Occipital lobe (tissue), 3 donors: ENCODE measurements at places on chromosomes 11 and 22. TPM values are rescaled to one million over a fixed set of nuclear protein-coding genes. Genes with fewer than 3 reads are reported as not detected.
A peak's percentile ranks its signal among the peaks of the same experiment; 100 is the strongest.

DNA sequence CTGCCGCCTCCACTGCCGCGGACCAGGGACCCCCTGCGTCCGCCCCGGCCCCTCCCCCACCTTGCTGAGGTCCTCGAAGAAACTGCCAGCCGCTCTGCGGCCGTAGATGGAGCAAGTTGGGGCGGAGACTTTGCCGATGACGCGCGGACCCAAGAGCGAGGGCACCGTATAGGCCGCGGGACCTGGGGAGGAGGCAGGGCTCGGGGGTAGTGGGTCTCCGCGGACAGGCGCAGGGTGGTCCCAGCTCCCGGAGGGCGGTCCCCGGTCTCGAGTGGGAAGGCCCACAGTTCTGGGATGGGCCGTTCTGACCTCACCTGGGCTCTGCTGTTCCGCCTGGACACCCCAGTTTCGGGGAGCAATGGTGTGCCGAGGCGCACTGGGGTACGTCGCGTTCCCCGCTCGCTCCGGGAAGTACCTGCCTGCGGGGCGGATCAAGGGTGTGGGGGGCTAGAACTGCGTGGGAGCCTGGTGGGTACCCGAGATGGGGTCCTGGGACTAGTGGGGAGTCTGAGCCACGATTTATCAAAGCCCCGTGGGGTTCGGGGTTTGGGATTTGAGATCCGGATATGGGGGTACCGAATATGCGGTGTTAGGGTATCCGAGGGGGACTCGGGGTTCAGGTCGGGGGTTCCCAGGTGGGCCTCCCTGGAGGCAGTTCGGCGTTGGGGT lies 1.2 kb upstream of the TYMP start:
- no peak for DNase-seq

MYO18B gene
- 0.31 TPM for total RNA-seq

GRCh38 chr22:40294696-40295095 lies 51.6 kb upstream of the ADSL start:
- DNase-seq, result no peak

DNA sequence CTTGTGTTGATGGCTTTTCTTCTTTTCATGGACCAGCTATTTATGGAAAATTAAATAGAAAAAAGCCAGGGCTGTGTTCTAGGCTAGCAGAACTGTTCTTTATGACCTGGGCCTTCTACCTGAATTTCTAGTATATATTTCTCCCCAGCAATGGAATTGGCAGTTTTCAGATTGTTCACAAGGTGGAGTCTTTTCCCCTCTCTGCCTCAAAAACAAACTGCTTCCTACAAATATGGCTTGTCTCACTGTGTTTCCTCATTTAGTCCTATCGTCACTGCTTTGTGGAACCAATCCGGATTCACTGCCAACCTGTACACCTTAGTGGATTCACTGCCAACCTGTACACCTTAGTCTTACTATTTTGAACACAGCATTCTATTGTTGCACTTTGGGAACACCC lies 5.0 kb upstream of the APOL5 start:
- no peak for DNase-seq

GRCh38 chr11:27902981-27903624 lies 202.8 kb upstream of the BDNF start:
- no peak for DNase-seq

DNA sequence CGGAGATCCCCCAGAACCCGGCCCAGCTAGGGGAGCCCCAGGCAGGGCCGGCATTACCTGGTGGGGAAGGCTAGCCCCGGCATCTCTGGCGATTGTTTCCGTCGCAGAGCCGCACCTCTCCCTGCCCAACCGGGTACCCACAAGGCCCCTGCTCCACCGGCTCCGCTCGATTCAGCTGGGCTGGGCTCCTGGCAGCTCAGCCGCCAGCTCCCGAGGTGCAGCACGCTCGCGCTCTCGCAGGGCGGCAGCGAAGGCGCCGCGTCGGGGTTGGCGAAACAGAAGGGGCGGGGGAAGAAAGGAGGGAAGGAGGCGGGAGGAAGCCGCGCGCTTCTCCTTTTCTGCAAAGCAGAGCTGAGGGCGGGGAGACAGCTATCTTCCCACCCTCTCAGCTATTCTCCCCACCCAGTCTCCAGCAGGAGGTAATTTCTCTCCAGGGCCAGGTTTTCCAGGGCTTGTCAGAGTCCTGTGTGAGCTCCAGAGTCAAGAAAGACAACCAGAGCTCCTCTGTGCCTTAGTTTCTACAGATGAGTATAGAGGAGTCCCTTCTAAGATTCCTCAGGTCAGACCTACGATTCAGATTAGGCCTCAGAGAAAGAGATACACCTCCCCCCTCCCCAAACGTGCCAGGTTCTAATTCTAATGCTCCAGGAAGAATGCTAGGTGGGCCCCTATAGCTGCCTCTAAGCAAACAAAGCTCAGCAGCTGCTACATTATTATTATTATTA lies 62.0 kb downstream of the PAK1 start:
- DNase-seq, result peak; percentile 87

GRCh38 chr22:32005453-32005852 lies 37.6 kb upstream of the SLC5A1 start:
- no peak for DNase-seq

ZP1 gene
- not detected for total RNA-seq

GRCh38 chr22:44131412-44131811 lies 49.3 kb upstream of the PARVG start:
- no peak for DNase-seq

GRCh38 chr22:32414191-32414590 lies 2.1 kb upstream of the RTCB start:
- no peak for DNase-seq

IGLL5 gene
- not detected for total RNA-seq

GRCh38 chr11:12354750-12355545 lies 22.4 kb upstream of the PARVA start:
- no peak for DNase-seq

TAGLN gene
- total RNA-seq, result 12.9 TPM

GRCh38 chr11:60699284-60699691 lies at the start of gene MS4A8:
TSS of gene MS4A8 (plus strand) at chr11:60699612. CDS start at chr11:60700861, 1,249 bp downstream.
- no peak for DNase-seq

GRCh38 chr11:100687054-100687629 lies at the start of gene ARHGAP42:
TSS of gene ARHGAP42 (plus strand) at chr11:100687288. CDS start at chr11:100687679, 391 bp downstream.
- peak; percentile 14 for DNase-seq

DNA sequence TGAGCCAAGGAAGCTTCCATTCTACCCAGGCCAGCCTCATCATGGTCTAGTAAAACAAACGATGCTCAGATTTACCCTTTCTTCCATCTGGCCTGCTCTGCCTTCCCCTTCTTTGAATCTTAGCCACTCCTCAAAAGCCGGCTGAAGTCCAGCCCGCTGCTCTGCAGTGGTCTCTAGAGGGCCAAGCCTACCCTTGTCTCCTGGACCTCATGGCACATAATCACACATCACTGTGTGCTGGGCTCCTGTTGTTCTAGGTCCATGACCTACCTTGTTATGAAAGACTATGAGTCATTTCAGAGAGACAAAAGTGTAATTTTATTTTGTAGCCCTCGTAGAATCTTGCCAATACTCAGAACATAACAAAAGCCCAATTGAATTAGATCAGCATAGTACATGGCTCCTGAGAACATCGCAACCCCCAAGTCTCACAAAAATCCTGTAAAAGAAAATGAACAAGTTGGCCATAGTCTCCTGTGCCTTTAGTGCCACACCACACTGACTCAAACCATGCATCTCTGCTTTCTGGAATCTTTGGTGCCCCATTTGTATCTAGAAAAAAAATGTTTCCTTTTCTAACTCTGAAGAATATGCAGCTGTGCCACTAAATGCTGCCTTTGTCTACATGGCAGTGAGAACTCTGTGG lies 192.7 kb downstream of the OPCML start:
- DNase-seq, result peak; percentile 25

MMP27 gene
- not detected for total RNA-seq

OR8D1 gene
- total RNA-seq, result not detected

GRCh38 chr11:12331239-12331874 lies 46.0 kb upstream of the PARVA start:
- DNase-seq, result peak; percentile 59

DNA sequence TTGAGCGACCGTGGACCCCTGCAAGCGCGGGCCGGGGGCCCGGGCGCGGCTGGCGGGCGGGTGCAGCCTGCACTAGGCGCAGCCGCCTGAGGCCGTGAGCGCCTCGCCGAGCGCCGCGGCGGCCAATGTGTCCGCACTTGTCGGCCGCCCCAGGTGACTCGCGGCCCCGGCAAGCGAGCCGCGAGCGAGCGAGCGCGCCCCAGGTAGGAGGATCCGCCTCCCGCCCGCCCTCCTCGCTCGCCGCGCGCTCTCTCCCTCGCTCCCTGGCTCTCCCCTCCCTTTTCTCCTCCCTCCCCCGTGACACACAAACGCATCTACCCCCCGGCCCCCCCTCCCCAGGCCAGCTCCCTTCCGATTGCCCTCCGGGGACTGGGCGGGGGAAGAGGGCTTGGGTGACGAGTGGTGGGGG lies at the start of gene WNT7B:
Gene WNT7B, minus strand, starts transcription at position 160 of the 409 bp plus-strand sequence. CDS start 408 bp downstream, outside the sequence.
- no peak for DNase-seq

GRCh38 chr11:33040862-33041453 lies 1.6 kb downstream of the TCP11L1 start:
- DNase-seq, result no peak

- DNase-seq, result no peak
Observed at GRCh38 chr11:125724125-125724524, 22.0 kb upstream of the PATE1 start.

GRCh38 chr11:76212086-76213035 lies 6.1 kb upstream of the WNT11 start:
- DNase-seq, result no peak

RPS6KB2 gene
- total RNA-seq, result 13.1 TPM

DNA sequence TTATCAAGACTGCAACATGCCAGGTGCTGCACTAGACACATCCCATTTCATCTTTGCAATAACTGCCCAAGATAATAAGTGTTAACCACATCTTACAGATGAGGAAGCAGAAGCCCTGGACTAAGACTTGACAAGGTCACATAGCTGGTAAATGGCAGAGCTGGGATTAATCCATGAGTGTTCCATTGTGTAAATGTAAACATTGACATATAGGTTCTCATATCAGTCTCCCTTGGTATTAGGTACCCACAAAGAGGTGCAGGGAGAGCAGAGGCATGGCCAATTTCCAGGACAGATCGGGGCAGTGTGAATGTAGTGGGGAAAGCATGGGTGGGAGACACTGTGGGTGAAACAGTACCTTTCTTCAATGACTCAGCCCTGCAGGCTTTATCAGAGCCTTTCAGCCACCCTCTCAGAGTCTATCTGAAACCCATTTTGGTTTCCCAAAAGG lies 17.9 kb downstream of the MICAL2 start:
- no peak for DNase-seq

INSC gene
- 0.31 TPM for total RNA-seq

DNA sequence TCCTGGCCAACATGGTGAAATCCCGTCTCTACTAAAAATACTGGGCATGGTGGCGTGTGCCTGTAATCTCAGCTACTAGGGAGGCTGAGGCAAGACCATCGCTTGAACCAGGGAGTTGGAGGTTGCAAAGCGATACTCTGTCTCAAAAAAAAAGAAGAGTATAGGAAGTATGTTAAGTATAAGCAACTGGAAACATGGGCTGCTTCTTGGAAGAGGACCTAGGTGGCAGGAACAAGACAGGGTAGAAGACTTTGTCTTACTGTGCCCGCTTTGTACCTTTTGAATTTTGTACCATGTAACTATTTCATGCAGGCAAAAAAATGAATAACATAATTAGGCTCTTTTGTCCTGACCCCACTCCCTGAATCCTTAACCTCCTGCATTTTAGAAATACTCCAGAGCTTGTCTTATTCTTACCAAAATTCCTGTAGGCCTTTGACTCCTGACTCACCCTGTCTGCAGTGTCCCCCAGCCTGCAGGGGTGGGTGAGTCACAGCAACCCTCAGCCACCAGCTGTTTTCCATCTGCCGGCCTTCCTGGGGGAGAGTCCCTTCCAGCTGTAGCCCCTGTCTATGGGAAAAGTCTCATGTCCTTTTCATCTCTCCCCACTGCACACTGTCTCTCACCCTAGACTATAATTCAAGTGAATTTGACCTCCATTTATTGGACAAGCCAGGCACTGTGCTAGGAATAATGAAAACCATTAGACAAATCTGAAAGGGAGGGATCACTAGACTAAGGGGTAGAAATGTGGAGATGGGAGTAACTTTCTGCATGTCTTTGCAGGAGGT lies 41.8 kb downstream of the TXN2 start:
- DNase-seq, result no peak

GRCh38 chr11:46063138-46063537 lies 58.1 kb downstream of the PHF21A start:
- no peak for DNase-seq

DNA sequence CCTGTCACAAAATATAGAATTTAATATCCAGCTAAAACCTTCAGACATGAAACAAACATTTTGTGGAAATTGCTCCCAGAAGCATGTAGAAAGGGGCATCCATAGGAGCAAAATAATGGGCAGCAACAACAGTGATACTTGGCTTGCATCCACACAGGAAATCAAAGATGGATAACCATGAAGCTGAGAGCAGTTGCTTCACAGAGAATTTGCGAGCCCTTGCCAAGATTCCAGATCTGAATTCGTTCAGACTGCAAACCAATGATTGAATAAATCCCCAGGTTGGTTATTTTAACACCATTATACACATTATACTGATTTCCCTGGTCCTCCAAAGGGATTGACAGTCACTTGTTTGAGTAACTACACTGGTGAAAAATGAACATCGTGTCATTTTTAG lies 15.6 kb upstream of the OR51L1 start:
- DNase-seq, result no peak

GRCh38 chr11:45513821-45514340 lies 151.5 kb downstream of the CHST1 start:
- DNase-seq, result no peak

DNA sequence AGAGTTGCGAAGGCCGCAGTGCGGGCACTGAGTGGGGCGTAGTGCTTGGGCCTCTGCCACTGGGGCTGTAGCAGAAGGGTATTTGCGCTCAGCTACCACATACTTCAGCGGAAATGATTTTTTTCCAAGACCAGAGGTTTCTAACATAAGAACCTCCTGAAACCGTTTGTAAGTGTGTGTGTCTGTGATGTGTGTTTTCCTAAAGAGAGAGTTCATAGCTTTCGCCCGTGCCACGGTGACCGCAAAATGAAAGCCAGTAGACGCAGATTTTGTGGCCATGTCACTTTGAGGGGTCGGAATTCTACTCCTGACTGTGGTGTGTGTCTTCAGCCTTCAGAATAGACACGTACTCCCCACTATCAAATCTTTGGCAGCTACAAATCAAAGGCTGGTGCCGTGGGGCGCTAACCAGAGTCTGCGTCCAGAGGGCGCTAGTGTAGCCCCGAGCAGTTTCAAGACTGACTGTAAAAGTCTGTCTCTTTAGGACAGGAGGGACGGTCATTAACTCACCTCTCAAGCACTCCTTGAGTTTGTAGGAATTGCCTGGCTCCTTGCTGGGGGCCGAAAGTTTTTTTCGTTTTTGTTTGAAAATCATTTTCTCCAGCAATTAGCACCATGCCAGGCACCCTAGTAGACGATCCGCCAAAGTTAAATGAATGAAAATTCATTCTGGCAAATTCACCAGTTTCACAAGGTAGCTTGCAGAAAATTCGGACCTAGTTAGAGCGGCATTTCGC lies 2.5 kb upstream of the CALCA start:
- no peak for DNase-seq

CREBZF gene
- total RNA-seq, result 117 TPM

DNA sequence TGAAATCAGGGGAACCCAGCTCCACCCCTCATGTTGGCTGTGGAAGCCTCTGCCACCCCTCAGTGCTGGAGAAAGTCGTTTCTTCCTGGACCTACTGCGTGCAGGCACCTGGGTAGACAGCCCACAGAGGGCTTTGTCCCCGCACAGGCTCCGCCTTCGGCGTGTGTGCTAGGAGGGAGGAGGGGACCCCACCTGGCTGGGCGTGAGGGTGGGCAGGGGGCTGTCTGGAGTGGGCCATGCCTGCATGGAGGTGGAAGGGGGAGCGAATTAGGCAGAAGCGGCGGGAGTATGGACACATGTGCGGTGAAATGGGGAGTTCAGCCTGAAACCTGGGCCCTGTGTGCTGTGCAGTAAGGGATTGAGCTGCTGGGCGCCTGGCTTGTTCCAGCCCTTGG lies 49.3 kb downstream of the FBLN1 start:
- no peak for DNase-seq

GRCh38 chr11:69912911-69913451 lies 93.8 kb upstream of the FGF3 start:
- DNase-seq, result no peak
